Ammon's horn (tissue), 1 donor: ENCODE measurements at places on chromosomes 6 and 20.

GRCh38 chr6:2948228-2949025 is 22.9 kb downstream of the SERPINB6 start:
- DNase-seq: no peak

DNA sequence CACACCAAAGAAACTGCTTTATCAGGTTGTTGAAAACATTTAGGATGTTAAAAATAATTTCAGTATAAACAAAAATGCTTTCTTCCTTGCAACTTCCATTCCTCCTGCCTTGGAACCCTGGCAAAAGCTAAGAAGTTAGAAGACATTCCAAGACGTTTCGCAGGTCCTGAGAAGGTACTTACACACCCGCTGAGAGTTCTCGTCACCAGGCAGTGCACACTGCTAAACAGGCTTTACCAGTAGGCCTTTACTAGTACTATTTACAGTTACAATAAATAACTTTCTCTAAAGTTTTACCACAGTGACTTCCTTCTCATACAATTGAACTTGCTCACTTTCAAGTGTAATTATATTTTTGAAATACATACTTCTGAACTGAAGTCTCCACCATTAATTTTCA is 81.4 kb upstream of the RPS6KA2 start:
- no peak for DNase-seq

- no peak for DNase-seq
These were observed 75.4 kb upstream of the PBOV1 start for GRCh38 chr6:138293428-138294395.

- no peak for DNase-seq
These were observed 712.4 kb downstream of the EPHA7 start for GRCh38 chr6:92706976-92707375.

GRCh38 chr6:110322874-110323242 is 35.3 kb downstream of the METTL24 start:
- DNase-seq: no peak

DNA sequence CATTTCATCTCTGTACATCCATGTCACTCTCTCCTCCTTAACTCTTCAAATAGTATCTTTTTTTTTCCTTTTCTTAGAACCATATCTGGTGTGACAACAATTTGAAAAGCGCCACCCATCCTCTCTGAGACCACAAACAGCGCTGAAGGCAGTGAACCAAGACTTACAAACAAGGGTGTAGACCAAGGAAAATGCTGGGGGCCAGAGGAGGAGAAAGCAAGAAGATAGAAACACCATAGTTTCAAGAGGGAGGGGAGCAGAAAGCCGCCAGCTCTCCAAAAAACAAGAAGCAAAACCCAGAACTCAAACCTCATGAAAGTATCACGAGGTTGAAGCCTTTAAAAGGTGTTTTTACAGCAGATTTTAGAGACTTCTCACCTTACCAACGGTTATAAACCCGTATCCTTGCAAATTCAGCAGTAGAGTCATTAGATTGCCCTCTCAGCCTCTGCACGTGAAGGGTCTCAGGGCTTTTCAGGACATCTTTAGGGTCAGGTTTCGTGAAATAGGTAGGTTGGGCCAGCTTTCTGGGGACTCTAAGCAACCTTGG is 13.3 kb upstream of the RIPOR2 start:
- DNase-seq: no peak
